ENCODE measurements at places on chromosomes 6 and 20. TPM values are rescaled to one million over a fixed set of nuclear protein-coding genes. Genes with fewer than 3 reads are reported as not detected.
A peak's percentile ranks its signal among the peaks of the same experiment; 100 is the strongest.

- no peak for DNase-seq
Observed at GRCh38 chr6:168062346-168063289, 16.4 kb downstream of the FRMD1 start.

GRCh38 chr20:49951151-49951550 is 15.0 kb downstream of the RNF114 start:
- no peak for DNase-seq

- peak; percentile 84 for DNase-seq
Observed at GRCh38 chr6:14876778-14877613, 368.9 kb upstream of the JARID2 start.

- DNase-seq: no peak
Observed at GRCh38 chr6:33154349-33154748, 37.9 kb downstream of the COL11A2 start.

DNA sequence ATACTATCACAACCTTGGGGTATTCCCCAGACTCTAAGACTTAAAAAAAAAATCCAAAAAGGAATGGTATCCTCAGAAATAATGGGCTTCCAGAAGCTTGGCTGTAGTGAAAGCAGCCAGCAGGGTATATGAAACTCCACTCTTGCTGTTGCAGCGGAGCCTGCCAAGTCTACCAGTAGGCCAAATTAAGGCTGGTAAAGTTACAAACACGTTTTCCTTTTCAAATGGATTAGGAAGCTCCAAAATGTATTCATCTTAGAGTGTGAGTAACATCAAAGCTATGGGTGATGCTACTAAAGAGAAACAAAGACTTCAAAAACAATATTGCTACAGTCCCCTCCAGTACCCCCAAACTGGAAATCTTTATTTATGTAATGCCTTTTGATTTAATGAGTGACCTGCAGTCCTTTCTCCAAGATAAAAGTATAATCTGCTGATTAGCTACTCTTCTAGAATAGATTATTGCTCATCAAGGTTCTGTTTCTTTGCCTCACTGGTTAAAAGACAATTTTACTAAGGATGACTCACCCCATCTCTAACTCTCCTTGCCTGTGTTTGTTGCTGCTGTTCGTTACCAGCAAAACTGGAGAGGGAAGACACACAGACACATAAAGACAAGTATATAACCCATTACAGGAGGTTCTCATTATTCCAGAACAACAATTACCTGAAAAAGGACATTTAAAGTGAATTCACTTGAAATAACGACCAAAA is 84.9 kb downstream of the BTBD9 start:
- peak; percentile 30 for DNase-seq

DNA sequence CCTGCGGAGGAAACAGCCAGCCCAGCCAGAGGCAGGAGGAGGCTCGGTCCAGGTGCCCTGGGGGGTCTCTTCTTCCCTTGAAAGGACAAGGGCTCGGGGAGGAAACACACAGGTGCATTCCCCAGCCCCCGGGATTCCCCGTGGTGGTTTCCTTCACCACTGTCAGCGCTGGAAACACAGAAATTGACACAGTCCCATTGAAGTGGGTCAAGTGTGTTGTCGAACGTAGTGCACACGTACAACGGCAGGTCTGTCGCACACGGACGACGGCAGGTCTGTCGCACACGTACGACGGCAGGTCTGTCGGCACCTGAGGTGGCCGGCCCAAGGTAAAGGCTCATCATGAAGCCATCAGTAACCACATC is 80.9 kb downstream of the DLL1 start:
- DNase-seq: no peak

- no peak for DNase-seq
Observed at GRCh38 chr6:76790881-76791280, 672.4 kb downstream of the HTR1B start.

- DNase-seq: peak; percentile 50
Observed at GRCh38 chr6:11217360-11218101, 14.9 kb downstream of the NEDD9 start.

DNA sequence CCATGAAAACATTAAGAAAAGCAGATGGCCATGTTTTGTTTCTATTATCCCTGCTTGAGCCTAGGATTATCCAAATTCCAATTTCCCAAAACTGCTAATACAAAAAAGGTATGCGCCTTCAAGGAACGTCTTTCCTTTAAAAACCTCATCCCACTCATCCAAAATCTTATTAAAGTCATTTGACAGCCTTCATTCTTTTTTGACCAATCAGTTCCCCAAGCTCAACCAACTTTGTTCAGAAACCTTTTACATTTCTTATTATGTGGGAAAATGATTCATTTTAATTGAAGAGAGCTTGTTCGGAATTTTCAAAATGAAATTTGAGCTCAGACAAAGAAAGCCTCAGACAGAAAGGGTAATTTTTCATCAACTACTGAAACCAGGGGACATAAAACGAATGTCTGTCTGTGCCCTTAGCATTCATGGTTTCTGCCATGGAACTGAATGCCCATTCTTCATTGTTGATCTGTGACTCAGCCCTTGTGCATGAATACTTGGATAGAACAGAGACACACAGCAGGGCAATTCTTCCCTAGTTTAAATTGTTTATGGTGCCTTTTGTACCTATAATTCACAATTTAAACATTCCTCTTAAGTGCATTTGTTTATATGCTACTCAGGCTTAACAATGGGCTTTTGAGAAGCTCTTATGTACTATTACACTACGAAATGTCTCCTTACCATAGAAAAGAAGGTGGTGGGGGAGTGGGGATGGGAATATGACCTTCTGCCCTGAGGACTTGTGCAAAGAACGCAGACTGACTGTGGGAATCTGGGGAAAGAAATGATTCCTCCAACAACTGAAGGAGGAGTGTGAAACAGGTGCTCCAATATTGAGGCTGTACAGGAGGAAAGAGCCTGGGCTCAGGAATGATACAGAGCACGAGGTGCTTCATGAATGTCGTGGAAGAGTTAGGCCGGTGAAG is 49.8 kb upstream of the ERVFRD-1 start:
- DNase-seq: peak; percentile 59

- no peak for DNase-seq
Observed at GRCh38 chr20:55097621-55098020, 622.2 kb downstream of the DOK5 start.

DNA sequence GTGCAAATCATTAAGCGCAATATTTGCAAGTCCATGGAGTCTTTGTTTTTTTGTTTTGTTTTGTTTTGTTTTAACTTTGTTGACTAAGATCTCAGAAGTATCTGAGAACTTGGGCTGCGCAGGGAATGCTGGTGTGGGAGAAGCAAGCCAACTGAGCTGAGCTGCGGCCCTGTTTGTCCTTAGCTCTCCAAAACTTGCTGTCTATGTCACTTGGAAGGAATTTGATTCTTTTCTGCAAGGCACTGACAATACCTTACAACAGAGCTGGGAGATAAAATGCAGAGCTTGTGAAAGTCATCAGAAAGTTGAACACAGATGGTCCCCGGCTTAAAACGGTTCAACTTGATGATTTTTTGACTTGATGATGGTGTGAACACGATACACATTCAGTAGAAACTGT is 5.4 kb downstream of the SLC22A23 start:
- no peak for DNase-seq

The COL9A1 gene
- total RNA-seq: 0.34 TPM

The TSPO2 gene
- not detected for total RNA-seq

The TOMM6 gene
- total RNA-seq: 229 TPM

The MED20 gene
- total RNA-seq: 45.1 TPM
